ENCODE measurements at places on chromosomes 2 and 18.

DNA sequence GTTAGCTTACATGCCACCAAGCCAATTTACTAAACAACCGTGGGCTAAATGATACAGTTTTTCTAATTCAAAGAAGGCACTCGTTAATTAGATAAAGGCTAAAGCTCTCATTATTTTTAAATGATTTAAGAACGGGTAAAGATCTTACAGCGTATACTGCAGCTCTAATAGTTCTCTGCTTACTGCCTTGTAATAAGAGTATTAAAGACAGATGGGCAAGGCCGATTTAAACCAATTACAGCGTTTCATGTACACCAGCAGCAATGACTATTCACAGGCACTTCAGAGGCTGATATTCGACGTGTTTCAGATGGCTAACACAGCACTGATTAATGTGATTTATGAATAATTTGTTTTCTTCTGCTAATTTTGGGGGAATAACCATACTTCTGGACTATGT lies 259.3 kb downstream of the ZNF407 start:
- DNase-seq: no peak

DNA sequence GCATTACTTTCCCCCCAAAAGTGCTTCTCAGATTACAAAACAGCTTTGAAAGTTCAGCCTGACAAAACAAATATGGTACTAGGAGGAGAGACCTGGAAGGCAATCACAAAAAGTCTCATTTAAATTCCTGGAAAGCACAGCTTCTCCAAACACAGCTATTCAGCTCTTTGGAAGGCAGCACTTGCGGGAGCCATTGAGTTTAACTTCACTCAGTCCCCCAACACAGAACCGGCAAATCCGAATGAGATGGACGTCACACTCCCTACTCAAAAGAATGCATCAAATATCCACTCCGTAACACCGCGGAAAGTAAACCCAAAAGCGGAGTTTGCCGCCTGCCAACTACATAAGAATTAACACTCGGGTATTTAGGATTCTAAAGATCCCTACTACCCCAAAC lies 638 bp downstream of the ST6GAL2 start:
- DNase-seq: no peak

DNA sequence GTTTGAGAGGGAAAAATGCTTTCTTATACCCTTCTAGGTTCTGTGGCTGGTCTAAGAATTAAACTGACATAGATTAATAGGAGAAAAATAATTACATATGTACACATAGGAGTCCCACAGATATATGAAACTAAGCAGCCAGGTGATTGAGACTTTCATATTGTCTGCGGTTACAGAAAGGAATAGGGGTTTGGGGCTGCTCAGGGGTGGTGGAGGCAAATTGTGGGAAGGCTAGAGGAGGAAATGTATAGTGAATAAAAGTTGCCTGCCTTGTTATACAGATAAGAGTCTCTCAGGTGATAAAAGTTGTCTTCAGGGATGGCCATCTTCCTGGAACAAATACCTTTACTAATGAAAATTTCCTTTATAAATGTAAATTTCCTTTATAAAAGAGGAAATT lies 28.6 kb downstream of the MDH1 start:
- no peak for DNase-seq

DNA sequence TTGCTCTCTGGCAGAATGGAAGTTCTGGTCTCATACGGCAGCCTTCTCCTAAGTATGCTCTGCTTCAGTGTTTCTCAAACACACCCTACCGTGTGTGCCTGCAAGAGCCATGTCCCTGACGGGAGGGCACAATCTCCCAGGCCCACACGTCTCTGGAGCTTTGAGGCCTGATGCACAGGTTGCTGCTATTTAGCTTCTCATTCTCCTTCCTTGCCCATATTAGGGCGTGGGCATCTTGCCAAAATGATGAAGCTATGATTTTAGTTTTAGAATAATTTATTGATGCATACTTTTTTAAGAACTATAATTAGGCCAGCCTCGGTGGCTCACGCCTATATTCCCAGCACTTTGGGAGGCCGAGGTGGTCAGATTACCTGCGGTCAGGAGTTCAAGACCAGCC lies 107.9 kb downstream of the RNF144A start:
- DNase-seq: no peak

DNA sequence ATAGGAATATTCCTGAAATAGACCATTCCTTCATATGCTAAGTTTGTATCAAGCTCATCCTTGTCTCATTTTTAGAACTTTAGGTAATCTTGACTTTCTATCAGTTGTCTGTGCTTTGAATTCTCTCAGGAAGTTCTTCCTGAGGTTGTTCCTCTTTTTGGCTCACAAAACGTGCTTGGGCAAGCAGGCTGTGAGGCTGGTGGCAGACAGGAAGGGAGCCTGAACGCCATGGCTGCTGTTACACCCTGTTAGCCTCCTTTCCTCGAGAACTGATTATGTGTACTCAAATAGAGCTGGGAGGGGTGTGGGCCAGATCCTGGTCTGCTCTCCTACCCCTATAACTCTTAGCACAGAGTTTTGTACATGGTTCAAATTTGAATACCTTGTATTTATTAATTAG lies 136.4 kb upstream of the CELF4 start:
- no peak for DNase-seq

DNA sequence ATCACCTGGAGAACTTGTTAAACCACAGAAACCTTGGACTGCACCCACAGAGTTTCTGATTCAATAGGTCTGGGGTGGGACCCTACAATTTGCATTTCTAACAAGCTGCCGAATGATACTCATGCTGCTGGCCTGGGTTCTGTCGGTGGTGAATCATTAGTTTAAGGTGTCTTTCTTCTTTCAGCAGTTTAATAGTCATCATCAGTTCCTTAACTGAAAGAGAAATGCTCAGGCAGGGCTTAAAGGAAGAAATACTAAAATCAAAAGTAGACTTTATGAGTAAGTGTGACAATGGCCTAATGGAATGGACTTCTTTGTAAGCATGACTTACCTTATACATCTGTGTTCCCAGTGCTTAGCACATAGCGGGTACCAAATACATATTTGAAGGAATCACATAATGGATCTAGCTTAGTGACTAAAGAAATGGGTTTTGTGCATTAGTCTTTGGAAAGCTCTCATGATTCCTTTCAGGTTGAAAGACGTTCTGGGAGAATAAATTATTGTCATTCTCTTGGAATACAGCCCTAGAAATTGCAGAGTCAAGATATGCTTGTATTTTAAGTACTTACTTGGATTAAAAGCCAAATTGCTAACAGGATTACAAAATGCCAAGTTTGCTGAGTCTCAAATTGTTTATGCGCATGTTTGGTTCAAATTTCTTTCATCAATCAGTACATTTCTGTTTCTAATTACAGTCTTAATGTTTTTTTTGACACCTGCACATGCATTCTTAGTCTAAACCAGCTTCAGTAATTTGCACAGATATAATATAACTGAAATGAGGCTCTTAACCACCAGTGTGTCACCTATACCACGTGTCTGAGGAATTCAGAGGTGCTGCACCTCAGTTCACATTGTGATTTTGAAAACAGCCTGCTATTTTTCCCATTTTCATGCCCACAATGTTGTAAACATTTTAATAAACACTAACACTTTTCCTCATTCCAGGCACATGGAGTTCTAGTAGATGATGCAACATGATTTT lies 220.3 kb upstream of the NRP2 start:
- no peak for DNase-seq

- peak; percentile 12 for DNase-seq
These were observed 7.5 kb downstream of the COPS8 start for GRCh38 chr2:237092920-237093781.

DNA sequence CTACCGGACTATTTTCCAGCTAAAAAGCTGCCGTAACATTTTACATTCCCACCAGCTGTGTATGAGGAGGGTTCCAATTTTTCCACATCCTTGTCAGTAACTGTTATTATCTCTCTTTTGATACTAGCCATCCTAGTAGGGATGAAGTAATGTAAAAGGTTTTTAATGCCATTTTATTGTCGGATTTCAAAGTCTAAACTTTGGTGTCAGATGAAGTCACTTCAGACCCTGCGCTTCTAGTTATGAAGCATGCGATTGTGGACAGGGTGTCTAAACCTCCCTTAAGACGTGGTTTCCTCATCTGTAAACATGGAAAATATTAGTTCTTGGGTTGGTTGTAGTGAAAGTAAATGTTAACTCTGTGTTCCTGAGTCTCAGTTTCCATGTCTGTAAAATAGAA lies 4.7 kb downstream of the DGKD start:
- DNase-seq: no peak

DNA sequence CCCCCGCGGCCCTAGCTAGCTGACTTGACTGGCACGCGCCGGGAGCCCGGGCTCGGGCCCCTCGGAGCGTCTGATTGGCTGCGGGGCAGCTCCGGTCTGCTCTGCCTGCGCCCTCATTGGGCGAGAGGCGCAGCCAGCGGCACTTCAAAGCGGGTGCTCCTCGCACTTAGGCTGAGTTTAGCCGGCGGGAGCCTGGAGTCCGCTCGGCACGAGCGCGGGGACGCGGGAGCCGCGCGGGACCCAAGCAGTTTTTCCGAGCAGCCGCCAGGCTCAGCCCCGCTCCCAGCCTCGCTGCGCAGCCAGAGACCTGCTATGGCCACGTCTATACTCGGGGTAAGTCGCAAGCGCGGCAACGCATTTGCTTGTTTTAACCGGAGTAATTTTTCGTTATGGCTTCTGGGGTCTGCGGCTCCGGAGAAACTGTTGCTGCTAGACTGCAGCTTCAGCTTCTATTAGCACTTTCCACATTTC lies at the start of gene SP9:
TSS of gene SP9 (plus strand) at position 174 of the 471 bp plus-strand sequence. CDS start at position 313, 139 bp downstream.
- peak; percentile 83 for DNase-seq

DNA sequence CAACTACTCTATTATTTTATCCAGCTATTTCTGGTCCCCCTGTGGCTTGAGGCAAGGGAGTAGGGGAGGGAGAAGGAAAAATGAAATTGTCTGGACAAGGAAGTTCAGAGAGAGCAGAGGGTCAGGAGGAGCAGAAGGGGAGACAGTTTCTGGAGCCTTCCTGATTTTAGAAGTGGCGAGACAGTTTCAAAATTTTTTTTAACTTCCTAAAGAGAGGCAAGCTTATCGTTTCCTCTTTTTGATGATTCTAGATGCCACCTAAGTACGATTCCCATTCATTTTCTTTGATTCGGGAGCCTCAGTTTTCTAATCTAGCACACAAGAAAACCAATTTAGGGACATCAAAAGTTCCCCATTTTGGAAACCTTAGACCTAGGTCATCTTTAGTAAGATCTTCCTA lies 96.9 kb upstream of the B3GNT2 start:
- no peak for DNase-seq

- DNase-seq: no peak
These were observed 507.6 kb upstream of the SPHKAP start for GRCh38 chr2:228689053-228689452.

- DNase-seq: no peak
These were observed 7.5 kb upstream of the DLX2 start for GRCh38 chr2:172109988-172110811.

DNA sequence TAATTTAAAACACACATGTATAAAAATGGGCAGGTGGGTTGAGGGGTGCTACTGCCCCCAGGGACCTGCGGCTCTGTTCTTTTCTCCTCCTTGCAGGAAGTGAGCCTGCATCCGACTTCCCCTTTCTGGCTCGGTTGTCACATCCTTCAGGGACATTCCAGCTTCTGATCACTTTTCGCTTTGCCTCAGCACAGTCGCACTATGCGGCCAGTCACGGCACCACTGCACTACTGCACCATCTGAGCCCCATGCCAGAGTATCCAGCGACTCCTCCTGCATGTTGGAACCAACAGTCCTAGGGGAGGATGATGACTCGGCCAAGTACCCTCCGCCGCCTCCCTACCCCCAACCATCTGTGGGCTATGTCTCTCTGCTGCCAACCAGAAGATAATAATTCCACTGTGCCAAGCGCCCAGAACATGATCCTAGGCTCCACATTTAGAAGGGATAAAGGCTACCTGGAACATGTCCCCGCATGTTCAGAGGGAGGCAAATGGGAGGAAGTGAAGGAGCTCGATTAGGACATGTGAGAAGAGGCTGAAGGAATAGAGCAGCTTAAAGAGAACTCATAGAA lies 17.6 kb downstream of the CDC42EP3 start:
- DNase-seq: no peak

- DNase-seq: no peak
These were observed 42.9 kb upstream of the SNED1 start for GRCh38 chr2:240955306-240956170.

DNA sequence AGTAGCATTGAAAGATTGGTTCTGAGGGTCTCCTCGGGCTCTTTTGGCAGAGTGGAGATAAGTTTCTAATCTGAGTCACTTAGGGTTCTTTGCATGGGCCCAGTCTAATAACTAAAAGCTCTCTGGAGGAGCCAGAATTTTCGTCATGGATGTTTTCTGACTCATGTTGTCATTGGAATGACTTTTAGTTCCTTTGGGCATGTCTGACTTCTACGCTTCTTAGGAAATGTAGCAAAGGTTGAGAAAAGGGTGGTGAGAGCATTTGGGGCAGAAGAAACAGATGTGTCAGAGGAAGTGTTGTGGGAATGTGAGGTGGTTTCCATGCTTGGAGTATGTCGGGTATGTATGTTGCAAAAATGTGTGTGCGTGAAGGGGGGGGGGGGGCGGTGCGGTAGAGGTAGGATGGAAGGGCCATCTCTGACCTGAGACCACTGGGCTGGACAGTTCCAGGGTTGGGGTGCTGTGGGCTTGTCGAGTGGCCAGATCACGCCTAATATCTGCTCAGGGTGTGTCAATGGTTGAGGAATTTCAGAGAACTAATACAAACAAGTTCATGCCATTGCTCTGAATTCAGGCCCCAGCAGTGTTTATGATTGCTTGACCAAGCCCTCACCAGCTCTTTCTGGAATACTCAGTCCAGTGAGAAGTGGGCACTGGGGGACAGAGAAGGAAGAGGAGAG lies 26.9 kb downstream of the KLHL29 start:
- no peak for DNase-seq

GRCh38 chr18:27948986-27949385 lies 227.9 kb downstream of the CDH2 start:
- no peak for DNase-seq

DNA sequence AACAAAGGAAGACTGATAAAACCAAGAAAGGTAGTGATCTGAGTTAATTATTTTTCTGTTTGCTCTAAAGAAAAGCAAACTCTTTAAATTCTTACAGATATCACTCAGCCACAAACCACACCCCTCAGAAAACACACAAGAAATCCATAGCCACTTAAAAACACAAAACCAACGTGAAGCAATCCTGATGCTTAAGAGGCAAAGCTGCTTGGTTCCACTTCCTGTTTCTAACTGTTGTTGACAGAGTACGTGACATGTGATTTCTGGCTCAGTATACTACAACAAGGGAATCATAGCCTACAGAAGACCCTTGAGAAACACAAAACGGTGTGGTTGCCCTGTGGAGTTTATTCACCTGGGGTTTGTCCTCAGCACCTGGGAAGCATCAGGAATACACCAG lies 240.9 kb upstream of the APCDD1 start:
- no peak for DNase-seq

GRCh38 chr18:50696929-50697328 lies 122.9 kb downstream of the MRO start:
- DNase-seq: no peak

- no peak for DNase-seq
These were observed 313.2 kb downstream of the PIK3C3 start for GRCh38 chr18:42268186-42268725.

- DNase-seq: no peak
These were observed 105.1 kb upstream of the AQP4 start for GRCh38 chr18:26970637-26971036.
